ENCODE measurements at places on chromosomes 3 and 15.

DNA sequence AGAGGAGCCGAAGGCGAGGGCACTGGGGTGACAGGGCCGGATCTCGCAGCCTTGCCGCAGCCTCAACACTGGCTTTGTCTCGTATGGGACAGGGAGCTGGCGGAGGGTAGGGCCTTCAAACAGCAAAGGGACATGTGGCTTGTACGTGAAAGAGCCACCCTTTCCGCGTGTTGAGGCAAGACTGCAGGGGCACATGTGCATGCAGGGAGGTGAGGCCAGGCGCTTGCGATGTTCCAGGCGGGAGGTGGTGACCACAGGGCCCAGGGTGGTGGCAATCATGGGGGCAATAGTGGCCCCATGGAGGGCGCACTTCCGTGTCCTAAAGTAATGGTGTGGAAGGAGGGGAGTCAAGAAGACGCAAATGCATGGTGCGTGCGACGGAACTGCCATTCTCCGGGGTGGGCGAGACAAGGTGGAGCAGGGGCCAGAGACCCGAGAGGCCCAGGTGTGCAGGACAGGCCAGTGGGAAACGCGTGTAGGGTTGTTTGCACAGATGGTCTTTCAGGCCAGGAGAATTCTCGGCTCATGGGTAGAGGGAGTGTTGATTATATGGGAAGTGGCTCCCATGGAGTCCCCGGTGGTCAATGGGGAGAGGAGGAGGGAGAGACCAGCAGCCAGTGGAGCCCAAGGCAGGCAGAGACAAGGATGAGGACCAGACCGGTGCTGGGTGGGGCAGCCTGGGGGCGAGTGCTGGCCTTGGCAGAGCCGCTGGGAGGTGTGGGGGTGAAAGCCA, 45.8 kb upstream of the PCSK6 start:
- no peak for DNase-seq

DNA sequence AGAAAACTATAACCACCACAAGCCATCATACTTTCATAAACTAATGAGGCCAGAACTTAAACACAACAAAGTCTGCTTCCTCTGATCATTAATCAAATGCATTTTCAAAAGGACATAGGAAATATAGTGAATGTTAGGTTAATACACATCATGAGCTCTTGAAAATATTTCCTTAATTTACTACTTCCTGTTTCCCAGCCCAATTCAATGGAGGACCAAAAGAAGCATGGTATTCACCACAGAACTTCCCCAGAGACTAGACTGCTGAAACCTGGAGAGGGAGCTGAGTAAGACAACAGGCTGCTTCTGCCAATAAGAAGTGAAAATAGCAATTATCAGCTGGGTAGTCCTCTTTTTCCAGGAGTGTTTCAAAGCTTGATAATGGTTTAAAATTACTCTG, 250.3 kb downstream of the ULK4 start:
- DNase-seq = peak; percentile 23

DNA sequence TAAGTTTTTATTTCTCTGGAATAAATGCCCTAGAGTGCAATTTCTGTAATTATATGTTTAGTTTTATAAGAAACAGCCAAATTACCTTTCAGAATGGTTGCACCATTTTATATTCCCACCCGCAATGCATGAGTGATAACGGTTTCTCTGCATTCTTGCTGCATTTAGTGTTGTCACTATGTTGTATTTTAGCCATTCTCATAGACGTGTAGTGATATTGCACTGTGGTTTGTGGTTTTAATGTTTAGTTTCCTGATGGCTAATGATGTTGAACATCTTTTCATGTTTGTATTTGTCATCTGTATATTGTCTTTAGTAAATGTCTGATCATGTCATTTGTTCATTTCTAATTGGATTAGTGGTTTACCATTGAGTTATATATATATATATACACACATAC, 73.0 kb upstream of the GOLIM4 start:
- DNase-seq = no peak

DNA sequence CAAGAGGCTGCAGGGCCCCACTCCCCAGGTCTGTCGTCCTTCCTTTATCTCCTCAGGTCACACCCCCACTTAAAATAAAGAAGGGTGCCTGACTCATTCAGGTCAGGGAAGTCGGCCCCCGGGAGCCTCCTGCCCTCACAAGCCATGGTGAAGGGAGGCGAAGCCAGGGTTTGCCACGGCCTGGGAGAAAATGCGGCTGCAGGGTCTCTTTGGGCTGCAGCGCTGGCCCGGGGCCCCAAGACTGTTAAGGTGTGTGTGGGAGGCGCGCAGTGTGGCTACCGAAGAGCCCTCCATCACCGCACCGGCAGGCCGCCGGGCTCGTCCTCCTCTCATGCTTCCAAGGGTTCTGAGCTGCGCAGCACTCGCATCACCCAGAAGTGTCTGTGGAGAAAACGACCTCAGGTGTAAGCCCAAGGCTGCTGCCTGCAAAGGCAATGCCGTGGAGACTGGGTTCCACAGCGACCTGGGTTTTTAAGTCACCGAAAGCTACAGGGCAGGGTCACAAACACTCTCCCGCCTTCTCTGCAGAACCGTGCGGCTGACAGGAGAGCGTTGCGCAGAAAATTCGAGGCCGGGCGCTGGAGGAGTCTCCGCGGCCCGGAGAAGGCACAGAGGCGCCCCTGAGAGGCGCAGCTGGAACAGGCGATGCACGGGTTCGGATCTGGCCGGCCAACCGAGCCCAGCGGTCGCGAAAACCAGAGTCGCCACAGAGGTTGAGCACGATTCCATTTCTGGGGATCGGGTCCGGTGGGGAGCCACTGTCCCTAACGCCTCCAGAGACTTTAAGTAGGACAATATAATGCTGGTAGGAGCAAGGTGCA, 8.7 kb downstream of the FOXL2 start:
- no peak for DNase-seq

GRCh38 chr3:31668242-31668641, 135.5 kb downstream of the STT3B start:
- peak; percentile 61 for DNase-seq

GRCh38 chr3:160820022-160820421, 64.0 kb downstream of the PPM1L start:
- no peak for DNase-seq

DNA sequence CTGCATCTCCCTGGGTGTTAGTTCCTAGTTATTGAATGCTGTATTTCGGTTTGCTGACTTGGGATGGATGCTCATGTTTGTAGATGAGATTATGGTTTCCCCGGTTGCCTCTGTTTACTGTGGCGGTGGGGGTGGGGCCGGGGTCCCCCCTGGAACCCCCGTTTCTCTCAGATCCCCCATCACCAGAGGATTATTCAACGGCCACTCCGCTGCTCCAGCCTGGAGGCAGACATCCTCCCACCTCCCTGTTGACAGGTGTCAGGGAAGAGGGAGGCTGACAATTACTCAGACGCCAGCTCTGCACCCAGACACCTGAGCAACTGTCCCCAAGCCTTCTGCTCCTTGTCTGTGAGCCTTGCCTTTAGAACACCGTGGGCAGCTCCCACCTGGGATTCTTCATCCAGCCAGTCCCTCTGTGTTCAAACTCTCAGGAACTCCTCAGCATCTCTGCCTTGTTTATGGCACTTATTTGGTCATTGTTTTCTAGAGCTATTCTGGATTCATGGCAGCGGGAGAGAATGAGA, 95.9 kb upstream of the PRR20G start:
- DNase-seq = no peak

GRCh38 chr3:39271363-39271914, 8.4 kb downstream of the CX3CR1 start:
- no peak for DNase-seq

DNA sequence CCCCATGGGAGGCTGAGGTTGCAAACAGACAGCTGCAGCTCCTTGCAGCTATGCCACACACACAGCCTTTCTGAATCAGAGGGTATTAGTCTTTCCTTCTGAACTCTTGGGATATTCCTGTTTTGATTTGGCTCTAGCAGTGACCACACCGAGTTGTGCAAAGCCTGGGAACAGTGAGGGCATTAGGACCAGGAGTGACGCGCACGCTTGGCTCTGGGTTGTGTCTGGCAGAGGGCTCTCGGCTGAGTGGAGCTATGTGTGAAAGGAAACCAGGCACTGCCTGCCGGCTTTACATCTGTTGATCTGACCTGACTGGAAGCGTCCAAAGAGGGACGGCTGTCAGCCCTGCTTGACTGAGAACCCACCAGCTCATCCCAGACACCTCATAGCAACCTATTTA, at the start of gene GALNT15:
GALNT15 (plus strand) TSS at position 292 of the 400 bp plus-strand sequence. CDS start 472 bp downstream, outside the sequence.
- no peak for DNase-seq

- no peak for DNase-seq
These were observed 108.4 kb upstream of the TUSC7 start for GRCh38 chr3:116601206-116601605.

DNA sequence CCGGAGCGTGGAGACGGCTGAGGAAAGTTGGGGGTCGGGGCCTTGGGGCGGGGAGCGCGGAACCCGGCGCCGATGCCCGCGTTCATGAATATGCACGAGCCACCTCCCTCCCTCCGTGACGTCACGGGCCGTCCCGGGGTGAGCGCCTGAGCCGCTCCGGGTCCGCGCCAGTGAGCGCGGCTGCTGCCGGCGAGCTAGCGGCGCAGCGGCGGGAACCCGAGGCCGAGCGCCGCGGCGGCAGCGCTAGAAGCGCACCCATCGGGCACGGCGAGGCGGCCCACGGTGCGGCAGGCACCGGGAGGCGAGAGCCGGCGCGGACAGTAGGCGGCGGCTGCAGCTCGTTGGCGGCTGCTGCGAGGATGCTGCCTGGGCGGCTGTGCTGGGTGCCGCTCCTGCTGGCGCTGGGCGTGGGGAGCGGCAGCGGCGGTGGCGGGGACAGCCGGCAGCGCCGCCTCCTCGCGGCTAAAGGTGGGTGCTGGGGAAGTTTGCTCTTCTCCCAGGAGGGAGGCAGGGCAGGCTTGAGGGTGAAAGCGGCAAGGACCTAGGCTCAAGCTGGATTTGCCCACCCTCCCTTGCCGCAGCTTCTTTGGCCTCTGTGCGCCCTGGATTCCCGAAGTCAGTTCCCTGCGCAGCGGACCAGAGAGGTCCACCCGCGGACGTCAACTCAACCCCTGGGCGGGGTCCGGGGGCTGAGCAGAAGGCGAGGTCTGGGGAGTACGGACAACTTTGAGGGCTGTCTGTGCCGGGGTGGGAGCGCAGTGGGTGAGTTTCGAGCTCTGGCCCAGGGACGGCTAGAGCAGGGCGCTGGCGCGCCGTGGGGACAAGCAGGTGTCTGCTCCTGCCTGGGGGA, at the start of gene CLSTN2:
CLSTN2 (plus strand) TSS at position 170 of the 850 bp plus-strand sequence.
- DNase-seq = peak; percentile 47

DNA sequence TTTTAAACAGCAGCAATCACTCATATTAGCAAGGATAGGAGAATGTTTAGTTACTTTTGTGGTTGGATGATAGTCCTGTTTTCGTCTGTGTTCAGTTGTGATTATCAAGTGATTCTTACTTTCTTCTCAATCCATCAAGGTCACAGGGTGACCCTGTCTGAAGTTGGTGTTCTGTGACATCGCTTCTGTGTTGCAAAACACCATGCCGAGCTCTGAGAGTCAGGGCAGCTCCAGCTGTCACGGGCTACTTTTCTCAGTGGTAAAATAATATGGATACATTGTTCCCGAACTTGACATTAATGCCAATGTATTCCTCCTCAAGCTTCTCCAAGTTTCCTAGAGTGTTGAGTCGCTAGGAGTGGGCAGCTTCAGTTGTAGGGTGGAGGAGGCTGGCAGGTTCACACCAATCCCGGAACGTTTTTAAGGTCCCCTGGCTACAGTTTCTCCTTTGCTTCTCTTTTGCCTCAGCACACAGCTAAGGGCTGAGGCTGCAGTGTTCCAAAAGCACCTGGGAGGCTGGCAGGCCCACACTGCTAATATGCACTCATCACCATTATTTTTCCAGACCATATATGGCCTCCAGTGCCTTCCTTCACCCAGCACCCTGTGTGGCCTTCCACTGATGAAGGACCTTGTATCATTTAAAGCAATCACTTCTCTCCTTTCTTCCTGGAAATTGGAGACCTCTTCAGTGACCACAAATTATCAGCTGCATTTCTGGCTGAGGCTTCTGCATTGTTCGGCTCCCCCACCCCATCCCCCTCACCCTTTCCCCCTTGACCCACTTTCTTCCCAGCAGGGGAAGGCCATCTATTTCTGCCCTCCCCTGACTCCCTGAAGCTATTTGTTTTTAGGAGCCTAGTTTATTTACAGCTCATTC, 25.8 kb downstream of the COLQ start:
- no peak for DNase-seq

- peak; percentile 83 for DNase-seq
These were observed 34.2 kb downstream of the LIMD1 start for GRCh38 chr3:45628746-45629145.

- DNase-seq = no peak
These were observed 48.3 kb downstream of the TOPAZ1 start for GRCh38 chr3:44289882-44290462.
